Osteoblast (primary cell): ENCODE measurements at places on chromosomes 4 and X. TPM values are rescaled to one million over a fixed set of nuclear protein-coding genes. Genes with fewer than 3 reads are reported as not detected.

TREX2 gene
- 3.3 and 3.5 TPM in 2 replicates for total RNA-seq

GRCh38 chr4:174210354-174210753 is 73.1 kb downstream of the FBXO8 start:
- no peak overlapping the region for H3K27ac ChIP-seq
- no peak for DNase-seq
- H3K4me3 ChIP-seq, result no peak overlapping the region
- H3K4me1 ChIP-seq, result peaks cover 4% of the 10 kb centered on the region
- no peaks in the 10 kb centered on the region for H3K36me3 ChIP-seq

XIAP gene
- total RNA-seq, result 45.6 and 47.4 TPM in 2 replicates

GRCh38 chr4:183723561-183724228 is 64.6 kb downstream of the TRAPPC11 start:
- no peaks in the 10 kb centered on the region for H3K36me3 ChIP-seq
- no peak overlapping the region for H3K27ac ChIP-seq
- H3K27me3 ChIP-seq, result no peaks in the 10 kb centered on the region
- DNase-seq, result no peak

GRCh38 chr4:27129871-27130366 is 269.3 kb downstream of the STIM2 start:
- no peaks in the 10 kb centered on the region for H3K36me3 ChIP-seq
- DNase-seq, result peak; percentile 29
- no peaks in the 10 kb centered on the region for H3K27me3 ChIP-seq
- H3K4me1 ChIP-seq, result no peaks in the 10 kb centered on the region
- H3K4me3 ChIP-seq, result no peak overlapping the region

CYP2U1 gene
- 24.8 and 27.1 TPM in 2 replicates for total RNA-seq

- no peak overlapping the region for H3K4me3 ChIP-seq
- H3K4me1 ChIP-seq, result no peaks in the 10 kb centered on the region
- peaks cover 15% of the 10 kb centered on the region for H3K27me3 ChIP-seq
- H3K27ac ChIP-seq, result no peak overlapping the region
- DNase-seq, result no peak
- H3K36me3 ChIP-seq, result no peaks in the 10 kb centered on the region
Observed at GRCh38 chrX:131985526-131986049, 37.5 kb upstream of the STK26 start.

SH3D19 gene
- total RNA-seq, result 74.9 and 86.0 TPM in 2 replicates

- no peaks in the 10 kb centered on the region for H3K27me3 ChIP-seq
- H3K4me3 ChIP-seq, result no peak overlapping the region
- H3K27ac ChIP-seq, result no peak overlapping the region
- no peaks in the 10 kb centered on the region for H3K4me1 ChIP-seq
- no peak for DNase-seq
Observed at GRCh38 chr4:101885574-101885973, 95.0 kb downstream of the BANK1 start.
